ENCODE measurements at places on chromosomes 12 and 14. TPM values are rescaled to one million over a fixed set of nuclear protein-coding genes. Genes with fewer than 3 reads are reported as not detected.

DNA sequence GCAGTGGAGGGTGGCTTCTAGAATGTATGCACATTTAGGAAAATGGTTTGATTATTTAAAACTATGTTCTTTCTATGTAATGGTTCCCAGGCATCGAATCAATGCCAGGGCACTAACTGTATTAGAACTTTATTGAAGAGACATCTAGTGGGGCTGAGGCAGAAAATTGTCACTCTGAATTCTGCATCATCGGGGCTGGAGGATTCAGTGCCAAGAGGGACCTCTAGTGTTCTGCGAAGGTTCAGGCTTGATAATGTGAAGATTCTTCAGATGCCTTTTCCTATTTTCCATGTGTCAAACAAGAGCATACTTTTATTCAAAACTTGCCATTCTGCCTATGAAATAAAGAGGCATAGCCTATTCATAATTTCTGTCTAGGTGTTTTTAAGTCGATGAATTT is 146.3 kb downstream of the CAND1 start:
- no peak overlapping the region for H3K4me3 ChIP-seq
- no peaks in the 10 kb centered on the region for H3K4me1 ChIP-seq
- H3K27me3 ChIP-seq: no peaks in the 10 kb centered on the region
- H3K27ac ChIP-seq: no peak overlapping the region

DNA sequence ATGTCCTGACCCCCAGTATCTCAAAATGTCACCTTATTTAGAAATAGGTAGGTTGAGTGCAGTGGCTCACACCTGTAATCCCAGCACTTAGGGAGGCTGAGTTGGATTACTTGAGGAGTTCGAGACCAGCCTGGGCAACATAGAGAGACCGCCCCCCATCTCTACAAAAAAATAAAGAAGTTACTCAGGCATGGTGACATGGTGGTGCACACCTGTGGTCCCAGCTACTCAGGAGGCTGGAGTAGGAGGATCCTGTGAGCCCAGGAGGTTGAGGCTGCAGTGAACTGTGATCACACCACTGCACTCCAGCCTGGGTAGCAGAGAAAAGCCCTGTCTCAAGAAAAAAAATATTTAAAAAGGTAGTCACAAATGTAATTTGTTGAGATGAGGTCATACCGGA is 27.9 kb upstream of the RBM19 start:
- peaks cover 25% of the 10 kb centered on the region for H3K27me3 ChIP-seq
- H3K36me3 ChIP-seq: no peaks in the 10 kb centered on the region
- H3K27ac ChIP-seq: no peak overlapping the region
- DNase-seq: no peak

GRCh38 chr12:98149691-98150210 is 365.6 kb upstream of the TMPO start:
- no peaks in the 10 kb centered on the region for H3K4me1 ChIP-seq
- H3K27me3 ChIP-seq: peaks cover 2% of the 10 kb centered on the region
- no peak overlapping the region for H3K27ac ChIP-seq
- no peak overlapping the region for H3K4me3 ChIP-seq

DNA sequence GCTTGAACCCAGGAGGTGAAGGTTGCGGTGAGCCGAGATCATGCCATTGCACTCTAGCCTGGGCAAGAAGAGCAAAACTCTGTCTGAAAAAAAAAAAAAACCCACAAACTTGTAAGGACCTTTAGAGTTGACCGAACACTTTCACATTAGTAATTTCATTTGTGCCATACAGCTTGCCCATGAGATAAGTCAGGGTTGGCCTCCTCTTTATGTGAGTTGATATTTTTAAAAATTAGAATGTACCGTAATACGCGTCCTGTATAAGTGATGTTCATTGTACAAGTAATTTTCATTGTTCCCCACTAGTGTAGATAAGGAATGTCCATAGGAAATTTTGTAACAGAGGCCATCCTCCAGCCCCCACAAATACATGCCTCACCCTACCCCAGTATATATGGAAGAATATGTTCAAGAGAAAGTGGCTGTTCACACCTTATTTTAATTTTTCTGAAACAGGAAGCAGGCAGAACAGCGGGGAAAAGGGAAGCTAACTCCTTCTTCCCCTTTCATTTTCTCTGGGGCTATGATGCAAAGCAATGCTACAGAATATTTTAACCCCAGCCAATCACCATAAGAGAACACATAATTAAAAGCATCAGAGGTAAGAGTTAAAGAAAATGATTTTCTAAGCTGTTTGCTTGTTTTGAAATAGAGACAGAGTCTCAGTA is 31.9 kb upstream of the HIF1A start:
- H3K4me1 ChIP-seq: peaks cover 57% of the 10 kb centered on the region
- no peaks in the 10 kb centered on the region for H3K27me3 ChIP-seq
- H3K27ac ChIP-seq: peak overlapping the region; percentile 91
- peak overlapping the region; percentile 78 for H3K4me3 ChIP-seq
- DNase-seq: no peak
- no peaks in the 10 kb centered on the region for H3K36me3 ChIP-seq

GRCh38 chr12:32586390-32586789 is 92.7 kb upstream of the DNM1L start:
- no peak for DNase-seq
- no peak overlapping the region for H3K27ac ChIP-seq
- H3K4me1 ChIP-seq: peaks cover 28% of the 10 kb centered on the region
- H3K27me3 ChIP-seq: no peaks in the 10 kb centered on the region
- H3K36me3 ChIP-seq: peaks cover 4% of the 10 kb centered on the region

DNA sequence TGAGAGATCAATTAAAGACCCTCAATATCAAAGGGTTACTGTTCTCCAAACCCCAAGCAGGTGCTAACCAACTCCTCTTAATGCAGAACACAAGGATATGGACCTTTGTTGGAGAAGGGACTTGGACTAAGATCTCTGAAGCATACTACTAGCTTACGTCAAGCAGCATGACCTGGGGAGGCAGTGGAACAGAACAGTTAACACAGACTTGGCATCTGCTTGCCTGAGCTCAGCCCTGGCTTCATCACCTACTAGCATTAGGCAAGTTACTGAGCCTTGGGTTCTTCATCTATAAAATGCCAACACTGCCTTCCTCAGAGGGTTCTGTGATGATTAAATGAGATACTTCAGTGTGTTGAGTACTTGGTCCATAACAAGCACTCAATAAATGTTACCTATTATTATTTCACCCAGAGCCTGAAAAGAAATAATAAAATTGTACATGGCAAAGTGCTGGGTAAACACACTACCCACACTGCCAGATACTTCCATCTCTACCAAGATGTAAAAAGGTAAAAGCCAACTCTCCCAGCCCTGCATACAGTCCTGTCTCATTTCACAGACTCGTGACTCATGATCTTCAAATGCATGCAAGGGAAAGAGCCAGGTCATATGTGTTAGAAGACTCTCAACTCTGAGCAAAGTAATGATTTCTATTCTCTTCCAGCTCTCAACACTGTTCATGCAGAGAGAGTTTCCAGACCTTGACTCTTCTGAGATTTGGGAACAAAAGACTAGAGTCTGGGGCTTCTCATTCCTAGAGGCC is 39.7 kb downstream of the FMNL3 start:
- H3K4me1 ChIP-seq: peaks cover 98% of the 10 kb centered on the region
- H3K27me3 ChIP-seq: no peaks in the 10 kb centered on the region
- H3K4me3 ChIP-seq: peak overlapping the region; percentile 42

- no peaks in the 10 kb centered on the region for H3K27me3 ChIP-seq
- no peak overlapping the region for H3K27ac ChIP-seq
- H3K4me1 ChIP-seq: no peaks in the 10 kb centered on the region
- no peaks in the 10 kb centered on the region for H3K36me3 ChIP-seq
Measured at GRCh38 chr12:41908206-41908605, 236.5 kb downstream of the GXYLT1 start.

DNA sequence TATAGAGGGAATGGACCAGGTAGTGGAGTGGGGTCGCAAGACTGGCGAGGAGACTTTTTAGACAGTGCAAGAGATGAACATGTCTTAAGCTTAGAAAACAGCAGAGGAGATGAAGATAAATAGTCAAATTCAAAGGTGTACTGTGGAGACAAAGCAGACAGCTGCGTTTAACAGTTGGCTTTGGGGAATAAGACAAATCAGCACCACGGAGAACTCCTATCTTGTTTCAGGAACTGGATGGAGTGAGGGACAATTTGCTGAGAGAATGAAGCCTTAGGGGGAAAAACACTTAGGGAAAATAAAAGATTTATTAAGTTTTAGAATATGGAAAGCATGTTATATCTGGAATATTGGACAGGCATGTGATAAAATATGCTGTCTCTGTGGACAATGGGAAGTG is 458.8 kb downstream of the GLT1D1 start:
- no peak overlapping the region for H3K4me3 ChIP-seq
- no peaks in the 10 kb centered on the region for H3K27me3 ChIP-seq
- no peaks in the 10 kb centered on the region for H3K36me3 ChIP-seq
- no peak overlapping the region for H3K27ac ChIP-seq
- no peaks in the 10 kb centered on the region for H3K4me1 ChIP-seq

GRCh38 chr12:74903522-74903921 is 306.1 kb downstream of the KCNC2 start:
- DNase-seq: no peak
- no peak overlapping the region for H3K27ac ChIP-seq
- no peaks in the 10 kb centered on the region for H3K27me3 ChIP-seq
- H3K36me3 ChIP-seq: no peaks in the 10 kb centered on the region
- H3K4me3 ChIP-seq: no peak overlapping the region

- no peak for DNase-seq
- no peak overlapping the region for H3K27ac ChIP-seq
- H3K4me1 ChIP-seq: peaks cover 3% of the 10 kb centered on the region
- no peaks in the 10 kb centered on the region for H3K36me3 ChIP-seq
- H3K4me3 ChIP-seq: no peak overlapping the region
Measured at GRCh38 chr12:11959117-11959823, 111.5 kb upstream of the BCL2L14 start.

GRCh38 chr14:26598081-26598671 is 343 bp upstream of the NOVA1 start:
- no peak overlapping the region for H3K27ac ChIP-seq
- no peaks in the 10 kb centered on the region for H3K36me3 ChIP-seq
- peaks cover 12% of the 10 kb centered on the region for H3K4me1 ChIP-seq
- H3K27me3 ChIP-seq: peaks cover 32% of the 10 kb centered on the region
- DNase-seq: no peak

GRCh38 chr12:54765652-54766051 is 88.7 kb upstream of the MUCL1 start:
- no peak for DNase-seq
- H3K4me1 ChIP-seq: no peaks in the 10 kb centered on the region
- no peak overlapping the region for H3K4me3 ChIP-seq
- peaks cover 2% of the 10 kb centered on the region for H3K27me3 ChIP-seq

DNA sequence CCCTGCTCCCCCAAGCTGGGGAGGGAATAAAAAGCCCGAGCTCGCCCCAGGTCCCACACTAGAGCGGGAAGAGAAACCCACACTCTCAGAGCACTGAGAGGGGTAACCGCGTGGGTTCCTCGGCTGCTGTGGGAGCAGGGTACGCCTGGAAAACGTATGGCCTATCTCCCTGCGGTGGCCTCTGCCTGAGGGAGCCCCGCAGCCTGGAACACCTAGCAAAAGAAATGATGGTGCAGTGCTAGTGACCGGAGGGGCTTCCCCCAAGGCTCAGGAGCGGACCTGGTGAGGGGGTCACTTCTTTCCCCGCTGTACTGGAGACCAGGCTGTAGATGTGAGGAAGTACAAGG is 2.5 kb upstream of the OR4N2 start:
- no peak overlapping the region for H3K4me3 ChIP-seq
- no peak for DNase-seq
- no peaks in the 10 kb centered on the region for H3K36me3 ChIP-seq

- no peak for DNase-seq
- no peaks in the 10 kb centered on the region for H3K4me1 ChIP-seq
- H3K36me3 ChIP-seq: peaks cover 76% of the 10 kb centered on the region
- H3K27ac ChIP-seq: no peak overlapping the region
Measured at GRCh38 chr12:111893287-111893686, 51.3 kb downstream of the MAPKAPK5 start.

DNA sequence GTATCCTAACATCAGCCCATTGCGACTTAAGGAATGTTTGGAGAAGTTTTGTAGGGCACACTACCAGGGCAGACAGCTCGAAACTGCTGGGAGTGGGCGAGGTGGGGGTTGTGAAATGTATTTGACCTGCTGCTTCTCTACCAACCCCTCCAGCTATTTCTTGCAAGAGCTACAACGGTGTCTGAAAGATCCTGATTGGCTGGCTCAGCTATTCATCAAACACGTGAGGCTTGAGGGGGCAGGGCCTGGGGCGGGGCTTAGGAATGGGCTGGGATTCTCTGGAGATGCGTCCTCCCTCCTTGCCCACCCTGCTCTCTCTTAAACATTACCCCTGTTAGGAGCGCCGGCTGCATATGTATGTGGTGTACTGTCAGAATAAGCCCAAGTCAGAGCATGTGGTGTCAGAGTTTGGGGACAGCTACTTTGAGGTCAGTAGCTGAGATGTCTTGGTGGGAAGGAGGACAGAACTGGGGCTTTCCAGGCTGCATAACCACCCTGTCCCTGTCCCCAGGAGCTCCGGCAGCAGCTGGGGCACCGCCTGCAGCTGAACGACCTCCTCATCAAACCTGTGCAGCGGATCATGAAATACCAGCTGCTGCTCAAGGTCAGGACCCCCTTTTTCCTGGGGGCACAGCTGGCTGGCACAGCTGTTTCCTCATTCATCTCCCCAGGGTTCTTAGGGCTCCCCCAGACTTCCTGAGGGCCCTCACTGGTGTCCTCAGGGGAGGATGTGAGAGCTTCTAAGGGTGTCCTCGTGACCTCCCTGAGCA is 3.1 kb downstream of the ARHGEF25 start:
- H3K36me3 ChIP-seq: no peaks in the 10 kb centered on the region
- H3K27me3 ChIP-seq: peaks cover 31% of the 10 kb centered on the region
- DNase-seq: peak; percentile 36
- H3K4me1 ChIP-seq: peaks cover 46% of the 10 kb centered on the region

DNA sequence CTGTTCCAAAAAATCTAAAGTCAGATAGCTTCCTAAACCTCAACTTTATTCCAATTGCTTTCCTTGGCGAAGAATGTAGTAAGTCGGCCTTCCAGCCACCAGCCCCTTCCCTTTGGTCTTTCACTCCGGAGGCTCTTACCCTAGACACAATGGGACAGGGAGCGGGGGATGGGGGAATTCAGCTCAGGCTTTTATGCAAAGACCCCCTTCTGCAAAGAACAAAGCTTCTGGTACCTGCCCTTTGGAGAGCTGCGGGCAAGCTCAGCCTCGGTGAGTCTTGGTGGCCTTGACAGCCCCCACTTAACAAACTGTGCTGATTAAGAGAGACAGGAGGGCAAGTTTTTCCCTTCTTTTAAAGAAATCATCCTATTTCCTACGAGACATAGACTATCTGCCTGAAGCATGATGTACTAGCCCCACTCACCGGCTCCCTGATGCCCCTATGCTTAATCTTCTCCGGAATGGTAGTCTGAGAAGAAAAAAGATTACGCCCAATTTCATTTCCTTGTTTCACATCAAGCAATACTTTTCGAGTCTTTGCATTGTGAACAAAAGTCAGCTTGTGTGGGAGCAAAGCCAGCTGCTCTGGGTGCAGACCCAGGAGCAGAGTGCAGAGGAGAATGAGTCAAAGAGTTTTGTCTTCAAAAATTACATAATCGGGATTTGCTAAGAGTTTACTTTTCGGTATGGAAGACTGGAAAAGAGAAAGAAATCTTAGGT is 1.5 kb upstream of the NANOG start:
- no peak overlapping the region for H3K27ac ChIP-seq
- H3K4me1 ChIP-seq: no peaks in the 10 kb centered on the region
- DNase-seq: no peak
- no peak overlapping the region for H3K4me3 ChIP-seq

The FAM186B gene
- 0.93 TPM for total RNA-seq

The CLEC1B gene
- total RNA-seq: not detected

The KRT77 gene
- total RNA-seq: not detected

The OR6C2 gene
- total RNA-seq: not detected

The CAPS2 gene
- total RNA-seq: 3.8 TPM
